ENCODE measurements at places on chromosomes 12 and 14.

- DNase-seq = no peak
These were observed 145.5 kb upstream of the TMEM132C start for GRCh38 chr12:128121424-128121823.

DNA sequence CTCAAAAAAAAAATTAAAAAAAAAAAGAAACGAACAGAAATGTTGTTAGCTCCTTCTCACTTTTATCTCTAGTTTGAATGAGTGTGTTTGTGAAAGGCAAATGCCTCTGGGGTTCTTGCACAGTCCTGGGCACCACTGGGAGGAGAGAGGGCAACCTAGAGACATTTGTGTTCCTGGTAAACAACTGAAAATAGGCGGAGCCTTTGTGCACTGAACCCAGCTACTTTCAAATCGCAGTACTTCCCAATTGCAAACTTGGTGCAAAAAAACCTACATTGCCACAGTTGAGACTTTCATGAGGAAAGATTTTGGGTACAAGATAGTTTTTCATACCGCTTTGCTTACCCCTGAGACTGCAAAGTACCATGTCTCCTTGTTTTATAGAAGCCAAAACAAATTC is 430.0 kb downstream of the ZFP36L1 start:
- no peak for DNase-seq

GRCh38 chr12:130437555-130438242 is 100.0 kb downstream of the PIWIL1 start:
- no peak for DNase-seq

- DNase-seq = no peak
These were observed 688 bp downstream of the ULK1 start for GRCh38 chr12:131894981-131895639.

GRCh38 chr12:47206450-47207339 is 126.9 kb upstream of the AMIGO2 start:
- DNase-seq = no peak

DNA sequence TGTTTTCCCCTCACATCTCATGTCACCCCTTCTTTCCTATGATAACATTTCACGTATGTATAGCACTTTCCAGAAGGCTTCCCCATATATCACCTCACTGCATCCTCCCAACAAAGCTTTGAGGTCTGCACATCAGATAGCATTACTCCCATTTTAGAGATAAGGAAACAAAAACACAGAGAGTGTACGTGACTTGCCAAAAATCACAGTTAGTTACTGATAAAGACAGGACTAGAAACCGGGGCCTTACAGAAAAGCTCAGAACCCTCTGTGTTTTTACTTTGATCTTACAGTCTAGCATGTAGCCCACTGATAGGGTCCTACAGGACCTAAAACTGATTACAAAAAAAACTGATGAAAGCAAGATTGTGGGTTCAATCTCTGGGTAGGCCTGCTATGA is 202.9 kb upstream of the CDKN3 start:
- no peak for DNase-seq

- DNase-seq = no peak
These were observed 861 bp downstream of the IL26 start for GRCh38 chr12:68224613-68225285.

GRCh38 chr12:60494244-60494643 is 898.4 kb downstream of the SLC16A7 start:
- peak; percentile 35 for DNase-seq

All from NCI-H748 treated with DMSO at 0.1 percent for 48 hours (cell line).